NCI-H187 (cell line): ENCODE measurements at places on chromosomes 3 and 15.

GRCh38 chr3:46297658-46298423 lies 55.6 kb downstream of the CCR3 start:
- DNase-seq, result no peak

DNA sequence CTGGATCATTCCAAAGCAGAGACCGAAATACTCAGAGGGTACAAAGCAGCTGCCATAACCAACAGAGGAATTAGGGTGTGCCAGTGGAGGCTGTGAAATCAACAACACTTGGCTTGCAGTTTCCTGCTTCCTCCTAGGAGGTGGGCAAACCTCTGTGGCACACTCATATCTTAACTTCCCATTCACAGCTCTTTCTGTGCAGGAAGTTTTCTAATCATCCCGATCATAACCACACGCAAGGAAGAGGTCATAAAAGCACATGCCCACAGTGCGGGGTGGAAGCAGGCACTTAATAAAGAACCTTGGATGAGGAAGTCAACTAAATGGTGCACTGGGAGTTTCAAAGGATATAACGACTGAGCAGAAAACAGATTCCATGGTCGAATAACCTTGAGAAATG lies 5.1 kb downstream of the SCAMP2 start:
- no peak for DNase-seq

DNA sequence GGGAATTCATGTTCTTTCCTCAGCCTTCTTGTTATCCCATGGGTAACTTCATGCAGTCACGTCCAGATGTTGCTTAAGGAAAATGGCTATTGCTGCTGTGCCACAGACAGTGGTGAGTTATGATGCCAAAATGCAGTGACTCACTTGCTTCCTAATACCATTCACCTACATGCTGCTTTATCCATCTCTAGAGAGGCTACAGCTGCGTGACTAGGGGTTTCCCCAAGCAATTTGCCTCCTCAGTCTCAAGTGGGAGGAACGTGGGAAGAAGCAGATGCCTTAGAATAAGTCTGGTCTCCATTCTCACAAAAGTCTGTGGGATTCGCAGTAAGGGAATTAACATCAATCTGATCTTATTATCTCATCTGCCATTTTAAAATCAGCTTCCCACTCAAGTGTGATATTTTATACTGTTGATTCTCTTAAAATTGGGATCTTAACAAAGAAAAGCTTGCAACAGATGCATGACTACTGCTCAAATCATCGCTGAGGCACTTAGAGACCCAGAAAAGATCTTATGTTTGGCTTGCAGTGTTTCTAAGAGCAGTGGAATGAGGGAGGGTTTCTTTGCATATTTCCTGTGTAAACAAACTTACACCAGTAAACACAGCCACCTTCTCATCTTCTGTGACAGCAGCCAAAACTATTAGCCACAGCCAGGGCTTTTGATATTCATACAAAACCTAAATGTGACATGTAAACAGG lies 62.0 kb upstream of the ACP3 start:
- no peak for DNase-seq

- DNase-seq, result no peak
These were observed 83.1 kb downstream of the SST start for GRCh38 chr3:187587076-187587475.

DNA sequence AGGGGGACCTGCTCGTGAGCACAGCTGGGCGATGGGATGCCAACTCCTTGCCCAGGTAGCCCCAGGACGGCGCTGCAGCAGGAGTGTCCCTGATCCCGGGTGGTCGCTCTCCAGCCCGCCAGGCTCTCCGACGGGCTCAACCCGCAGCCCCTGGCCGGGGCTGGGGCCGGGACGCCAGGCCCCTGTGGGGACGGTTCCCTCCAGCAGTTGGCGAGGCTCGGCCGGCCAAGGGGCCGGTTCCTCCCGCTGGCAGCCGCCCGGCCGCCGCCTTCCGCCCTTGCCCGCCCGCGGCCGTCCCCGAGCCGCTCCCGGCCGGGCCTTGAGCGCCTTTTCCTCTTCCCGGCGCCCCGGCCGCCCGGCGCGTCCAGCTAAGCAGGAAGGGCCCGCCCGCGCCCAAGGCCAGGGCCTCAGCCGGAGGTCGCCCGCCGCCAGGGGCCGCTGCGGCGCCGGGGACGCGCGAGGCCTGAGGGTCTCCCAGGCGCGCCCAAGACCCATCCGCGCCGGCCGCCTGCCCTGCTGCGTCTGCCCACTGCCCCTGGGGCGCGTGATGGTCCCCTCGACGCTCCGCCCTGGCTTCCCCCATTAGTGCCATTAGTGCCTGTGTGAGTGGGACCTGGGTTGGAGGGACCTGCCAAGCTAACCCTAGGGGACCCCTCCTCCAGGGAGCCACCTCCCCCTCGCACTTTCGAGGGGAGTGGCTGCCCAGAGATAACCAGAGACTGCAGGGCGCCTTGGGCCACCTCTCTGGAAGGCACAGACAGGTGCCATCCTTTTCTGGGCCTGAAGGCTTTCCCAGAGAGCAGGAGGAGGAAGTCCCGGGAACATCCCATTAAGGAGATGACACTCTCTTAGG lies 106.4 kb downstream of the FBLN2 start:
- DNase-seq, result no peak

DNA sequence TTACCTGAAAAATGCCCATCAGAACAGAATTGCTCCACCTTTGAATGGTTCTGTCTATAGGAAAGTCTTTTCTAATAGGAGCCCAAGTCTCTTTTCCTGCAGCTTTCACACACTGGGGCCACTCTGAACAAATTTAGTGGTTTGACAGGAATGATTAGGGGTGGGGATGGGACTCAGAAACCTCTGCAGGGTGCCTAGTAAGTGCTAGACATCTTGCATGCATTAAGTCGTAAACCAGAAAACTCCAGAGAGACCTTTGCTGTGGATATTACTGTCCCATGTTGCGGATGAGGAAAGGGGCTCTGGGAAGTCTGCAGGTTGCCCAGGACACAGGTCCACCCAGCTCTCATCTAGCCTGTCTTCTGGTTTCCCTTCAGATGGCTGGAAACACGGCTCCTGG lies 189.7 kb downstream of the OPA1 start:
- DNase-seq, result no peak

GRCh38 chr15:80835336-80835735 lies 56.2 kb downstream of the CEMIP start:
- no peak for DNase-seq

DNA sequence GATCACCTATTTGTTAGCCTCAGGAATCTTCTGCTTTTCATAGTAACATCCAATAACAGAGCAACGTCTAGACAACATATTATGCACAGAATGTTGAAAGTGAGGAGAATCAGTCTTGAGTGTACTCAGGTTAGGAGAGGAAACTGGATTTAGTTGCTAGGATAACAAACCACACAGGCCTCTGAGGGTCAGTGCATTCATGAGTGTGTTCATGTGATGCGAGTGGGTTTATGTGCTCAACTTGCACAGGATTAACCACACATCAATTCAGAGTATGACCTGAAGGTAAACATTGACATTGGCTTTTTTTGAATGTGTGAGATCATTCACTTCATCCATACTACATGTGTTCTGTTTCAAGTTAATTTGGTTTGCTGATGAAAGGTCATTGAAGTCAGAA lies 287.6 kb downstream of the DIPK2A start:
- DNase-seq, result peak; percentile 60

DNA sequence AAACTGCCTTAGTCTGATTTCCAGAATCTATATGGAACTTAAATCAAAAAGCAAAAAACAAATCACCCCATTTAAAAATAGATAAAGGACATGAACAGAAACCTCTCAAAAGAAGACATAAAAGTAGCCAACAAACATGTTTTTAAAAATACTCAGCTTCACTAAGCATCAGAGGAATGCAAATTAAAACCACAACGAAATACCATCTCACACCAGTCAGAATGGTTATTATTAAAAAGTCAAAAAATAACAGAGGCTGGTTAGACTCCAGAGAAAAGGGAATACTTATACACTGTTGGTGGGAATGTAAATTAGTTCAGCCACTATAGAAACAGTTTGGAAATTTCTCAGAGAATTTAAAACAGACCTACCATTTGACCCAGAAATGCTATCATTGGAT lies 367.9 kb downstream of the ZIC4 start:
- DNase-seq, result no peak

GRCh38 chr3:122067214-122067550 lies 12.0 kb downstream of the CD86 start:
- no peak for DNase-seq
